ENCODE measurements at places on chromosomes 5 and 9.

DNA sequence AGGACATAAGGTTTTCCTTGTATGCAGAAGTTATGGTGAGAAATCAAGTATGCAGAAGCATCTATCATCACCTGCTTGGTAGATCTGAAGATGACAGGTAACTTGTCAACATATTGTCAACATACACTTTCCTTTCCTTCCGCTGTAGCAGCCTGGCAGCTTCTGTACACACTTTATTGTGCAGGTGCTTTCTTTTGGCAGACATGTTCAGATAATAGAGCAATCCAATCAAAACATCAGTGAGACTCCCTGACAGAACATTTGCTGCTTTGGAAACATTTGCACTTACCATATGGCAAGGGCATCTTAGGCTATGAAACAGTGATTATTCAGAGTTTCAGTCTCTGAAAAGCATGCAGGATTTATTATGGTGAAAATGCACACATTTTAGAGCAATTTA lies 161.1 kb upstream of the CDH12 start:
- no peak for DNase-seq

DNA sequence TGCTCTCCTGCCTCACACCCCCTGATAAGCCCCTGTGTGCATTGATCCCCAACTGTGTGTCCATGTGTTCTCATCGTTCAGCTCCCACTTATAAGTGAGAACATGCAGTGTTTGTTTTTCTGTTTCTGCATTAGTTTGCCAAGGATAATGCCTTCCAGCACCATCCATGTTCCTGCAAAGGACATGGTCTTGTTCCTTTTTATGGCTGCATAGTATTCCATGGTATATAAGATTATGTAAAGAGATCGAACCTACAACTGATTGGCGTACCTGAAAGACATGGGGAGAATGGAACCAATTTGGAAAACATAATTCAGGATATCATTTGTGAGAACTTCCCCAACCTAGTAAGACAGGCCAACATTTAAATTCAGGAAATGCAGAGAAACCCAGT lies 32.4 kb downstream of the ANKRD33B start:
- no peak for DNase-seq

DNA sequence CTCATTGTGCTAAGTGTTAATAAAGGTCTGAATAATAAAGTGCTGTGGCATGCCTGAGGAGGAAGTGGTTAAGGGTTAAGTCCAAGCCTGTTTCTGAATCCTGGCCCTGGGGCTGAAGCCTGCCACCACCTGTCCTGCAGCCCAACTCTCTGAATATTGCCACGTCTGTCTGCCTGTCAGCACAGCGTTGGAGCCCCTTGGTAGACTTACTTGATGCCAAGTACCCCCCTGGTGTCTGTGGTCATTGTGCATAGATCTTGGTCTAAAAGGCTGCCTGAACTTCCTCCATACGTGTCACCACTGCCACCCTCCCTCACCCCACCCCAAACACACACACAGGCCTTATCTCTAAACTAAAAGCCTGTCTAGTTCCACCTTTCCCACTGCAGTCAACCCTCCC lies 35.4 kb upstream of the SLC2A8 start:
- DNase-seq = no peak

GRCh38 chr5:103358305-103358995 lies 99.9 kb downstream of the MACIR start:
- no peak for DNase-seq

DNA sequence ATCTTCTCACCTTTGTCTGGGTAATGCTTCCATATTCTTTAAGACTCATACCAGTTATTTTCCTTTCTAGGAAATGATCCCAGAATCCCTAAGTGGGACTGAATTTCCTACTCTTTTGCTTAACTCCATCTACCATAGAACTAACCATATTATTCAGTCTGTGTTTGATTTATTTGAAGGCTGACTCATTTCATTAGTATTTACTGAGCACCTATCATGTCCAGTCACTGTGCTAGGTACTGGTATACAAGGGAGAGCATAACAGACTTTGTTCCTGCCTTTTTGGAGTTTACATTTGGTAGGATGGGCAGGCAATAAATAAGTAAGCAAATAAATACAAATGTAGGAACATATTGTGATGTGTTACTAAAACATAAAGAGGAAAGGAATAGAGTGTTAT lies 4.3 kb downstream of the NPR2 start:
- DNase-seq = no peak

DNA sequence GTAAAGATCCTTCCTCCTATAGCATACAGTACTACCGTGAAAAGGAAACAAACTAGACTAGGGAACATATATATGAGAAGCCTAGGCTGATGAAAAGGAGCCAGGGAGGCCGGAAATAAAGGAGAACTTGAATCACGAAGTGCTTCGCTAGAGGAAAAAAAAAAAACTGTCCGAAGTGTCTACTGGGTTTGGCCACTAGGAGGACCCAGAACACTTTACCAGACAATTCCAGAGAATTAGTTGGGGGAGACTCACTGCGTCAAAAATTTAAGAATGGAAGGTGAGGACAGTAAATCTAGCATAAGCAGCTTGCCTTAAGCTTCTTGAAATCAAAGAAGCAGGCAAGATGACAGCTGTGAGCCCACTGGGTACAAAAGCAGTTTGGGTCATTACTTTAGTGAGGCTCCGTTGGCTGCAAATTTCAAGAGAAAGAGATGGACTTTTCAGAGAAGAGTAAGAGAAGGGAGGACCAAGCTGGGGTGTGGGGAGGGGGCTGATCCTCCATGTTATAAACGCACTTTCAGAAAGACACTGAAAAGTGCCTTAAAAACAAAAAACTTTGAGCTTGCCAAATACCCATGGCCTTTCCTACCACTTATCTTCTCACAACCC lies 47.4 kb downstream of the P4HA2 start:
- peak; percentile 31 for DNase-seq

GRCh38 chr5:140153905-140154304 lies 21.1 kb upstream of the CYSTM1 start:
- no peak for DNase-seq

DNA sequence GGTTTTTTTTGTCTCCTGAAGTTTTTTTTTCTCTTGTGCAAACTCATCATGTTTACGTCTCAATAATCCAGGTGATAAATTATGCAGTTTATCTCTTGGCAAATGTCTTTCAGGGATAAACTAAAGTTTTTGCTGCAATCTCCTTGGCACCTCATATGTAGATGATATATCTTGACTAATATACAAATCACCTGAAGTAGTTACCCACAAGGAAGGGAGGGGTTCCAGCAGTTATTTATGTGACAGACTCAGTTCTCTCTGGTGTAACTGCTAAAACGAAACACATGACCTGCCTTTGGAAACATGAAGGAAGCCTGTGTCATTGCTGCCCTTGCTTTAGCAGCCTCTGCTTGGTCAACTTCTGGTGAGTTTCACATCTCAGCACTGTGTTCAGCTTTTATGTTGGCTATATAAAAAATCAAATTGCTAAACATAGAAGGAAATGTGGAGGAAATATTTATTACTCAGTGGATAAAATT lies 39.3 kb upstream of the KIAA1958 start:
- DNase-seq = no peak

DNA sequence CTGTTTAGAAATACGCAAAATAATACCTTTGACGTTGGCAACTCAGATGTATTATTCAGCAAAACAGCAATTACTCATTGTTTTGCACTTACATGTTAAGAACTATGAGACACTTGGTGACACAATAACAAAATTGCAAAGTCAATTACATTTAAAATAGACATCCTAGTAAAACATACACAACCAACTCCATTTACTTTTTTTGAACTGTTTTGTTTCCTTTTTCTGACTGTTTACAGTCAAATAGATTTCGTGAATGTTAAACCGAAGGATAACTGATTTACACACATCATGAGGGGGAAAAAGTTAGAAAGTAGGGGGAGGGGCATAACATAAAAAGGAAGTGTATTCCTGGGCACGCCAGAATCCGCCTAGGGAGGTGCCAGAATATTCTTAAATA lies 220.1 kb downstream of the MEF2C start:
- DNase-seq = no peak

DNA sequence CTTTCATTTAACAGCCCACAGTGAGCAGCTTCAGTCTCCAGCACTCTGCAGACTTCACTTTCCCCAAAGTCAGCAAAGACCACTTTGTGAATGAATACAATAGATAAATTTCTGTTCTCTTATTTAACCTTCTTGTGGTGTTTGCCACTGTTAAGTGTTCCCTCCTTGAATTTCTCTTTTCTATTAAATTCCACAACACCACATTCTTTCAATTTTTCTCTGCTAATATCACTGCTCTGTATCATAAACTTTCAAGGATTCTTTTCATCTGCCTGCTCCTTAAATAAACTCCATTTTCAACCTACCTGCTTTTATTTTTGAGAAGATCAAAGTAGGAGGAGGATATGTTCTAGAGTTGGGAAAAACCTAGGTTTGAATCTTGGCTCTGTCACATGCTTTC lies 739.5 kb upstream of the GRAMD2B start:
- DNase-seq = no peak

DNA sequence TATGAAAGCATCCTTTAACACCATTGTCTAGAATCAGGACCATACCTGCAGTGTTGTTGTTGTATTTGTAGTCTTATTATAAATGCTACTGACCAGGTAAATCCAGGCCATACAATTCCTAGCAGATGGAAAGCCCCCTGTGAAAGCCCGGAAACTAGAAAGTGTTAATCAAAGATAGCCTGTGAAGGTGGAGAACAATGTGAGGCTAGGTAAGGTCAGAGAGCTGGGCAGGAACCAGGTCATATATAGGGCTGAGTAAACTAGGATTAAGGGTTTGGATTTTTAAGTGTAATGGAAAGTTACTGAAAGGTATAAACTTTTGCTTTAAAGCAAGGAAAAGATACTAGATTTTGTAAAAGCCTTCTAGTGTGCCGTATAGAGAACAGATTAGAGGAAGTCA lies 6.7 kb downstream of the LRRC70 start:
- DNase-seq = no peak

DNA sequence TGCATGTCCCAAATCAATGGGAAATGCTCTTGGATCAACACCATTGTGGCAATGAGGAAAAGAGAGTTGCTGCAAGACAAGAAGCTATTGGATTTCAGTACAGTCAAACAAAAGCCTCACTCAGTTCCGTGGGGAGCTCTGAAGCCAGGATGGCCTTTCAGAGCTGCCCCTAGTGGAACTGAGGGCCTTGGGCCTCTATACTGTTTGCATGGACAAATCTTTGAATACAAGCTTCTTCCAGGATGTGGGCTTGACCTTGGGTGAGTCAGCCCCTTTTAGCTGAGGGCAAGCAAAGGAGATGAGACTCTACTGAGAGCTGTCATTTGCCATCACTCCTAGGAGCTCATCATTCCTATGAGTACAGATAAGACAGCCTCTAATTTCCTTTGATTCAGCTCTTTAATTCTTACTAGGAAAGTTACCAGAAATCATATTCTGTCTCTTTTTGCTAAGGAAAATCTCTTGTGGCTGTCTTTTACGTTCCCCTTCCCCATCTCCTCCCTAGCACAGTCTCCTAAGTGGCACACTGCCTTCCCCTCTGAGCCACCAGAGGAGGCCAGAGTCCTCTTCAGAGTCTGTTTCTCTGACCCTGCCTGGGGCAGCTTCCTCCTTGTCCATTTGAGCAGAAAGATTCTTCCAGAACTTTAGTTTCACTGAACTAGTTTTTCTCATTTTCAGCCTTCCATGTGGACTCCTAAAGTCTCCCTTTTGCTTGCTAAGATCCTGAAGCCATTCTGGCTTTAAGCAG lies 168.8 kb upstream of the POC5 start:
- DNase-seq = no peak

Data from LNCaP clone FGC (cell line).